ENCODE measurements at places on chromosomes 3 and 15.
A peak's percentile ranks its signal among the peaks of the same experiment; 100 is the strongest.

DNA sequence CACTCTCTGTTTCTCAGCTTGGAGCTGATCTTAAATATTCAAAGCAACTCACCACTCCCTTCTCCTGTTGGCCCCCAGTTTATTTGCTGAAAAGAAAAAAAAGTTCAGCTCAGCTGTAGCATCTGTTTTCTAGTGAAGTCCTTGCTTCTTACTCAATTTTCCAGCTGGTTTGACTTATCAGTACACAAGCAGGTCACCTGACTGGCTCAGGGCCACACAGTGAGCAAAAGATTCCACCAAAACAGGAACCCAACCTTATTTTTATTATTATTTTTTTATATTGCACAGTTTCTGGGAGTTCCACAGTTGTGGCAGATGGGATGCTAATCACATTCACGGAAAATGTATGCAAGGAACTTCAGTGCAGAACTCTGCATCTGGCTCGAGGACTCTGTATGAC is 390.7 kb upstream of the RGMA start:
- no peak for DNase-seq

DNA sequence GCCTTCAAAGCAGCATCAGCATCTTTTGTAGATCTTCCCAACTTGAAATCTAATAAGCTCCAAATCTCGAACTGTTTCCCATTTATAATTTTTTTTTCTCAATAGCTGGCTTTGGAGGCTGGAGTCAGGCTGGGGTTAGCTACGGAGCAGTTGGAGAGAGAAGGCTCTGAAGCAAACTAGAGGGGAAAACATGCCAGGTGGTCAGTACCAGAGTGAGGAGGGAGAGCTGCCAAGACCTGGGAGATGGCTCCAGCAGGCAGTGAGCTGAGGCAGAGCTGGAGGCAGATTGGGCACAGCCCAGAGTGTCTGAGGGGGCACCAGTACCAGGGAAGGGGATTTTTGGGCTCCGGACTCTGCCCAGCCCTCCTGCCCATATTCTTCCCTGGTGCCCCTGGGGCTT is 311.2 kb downstream of the RPLP1 start:
- DNase-seq: no peak

- peak; percentile 80 for DNase-seq
Observed at GRCh38 chr3:110576960-110577359, 494.7 kb upstream of the NECTIN3 start.

- DNase-seq: no peak
Observed at GRCh38 chr3:138227650-138228049, 40.5 kb downstream of the ARMC8 start.

DNA sequence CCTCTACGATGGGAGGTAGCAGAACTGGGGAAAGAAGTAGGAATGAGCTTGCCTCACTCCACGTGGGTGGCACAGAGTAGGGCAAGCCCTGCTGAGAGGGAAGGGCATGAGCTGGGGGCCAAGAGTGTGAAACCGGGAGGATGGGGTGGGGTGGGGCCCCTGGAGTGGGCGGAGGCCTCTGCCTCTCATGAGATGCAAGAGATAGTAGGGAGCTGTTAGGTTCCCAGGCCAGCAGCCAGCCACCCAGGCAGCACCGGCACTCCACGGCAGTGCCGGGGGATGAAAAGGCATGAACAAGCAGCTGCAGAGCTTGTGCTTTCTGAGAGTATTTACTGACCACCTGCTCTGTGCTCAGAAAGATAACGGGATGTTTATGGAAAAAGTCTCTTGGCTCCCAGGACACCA is 24.4 kb upstream of the PLA2G4E start:
- no peak for DNase-seq

GRCh38 chr3:64638981-64639481 is 48.8 kb downstream of the ADAMTS9 start:
- DNase-seq: no peak

DNA sequence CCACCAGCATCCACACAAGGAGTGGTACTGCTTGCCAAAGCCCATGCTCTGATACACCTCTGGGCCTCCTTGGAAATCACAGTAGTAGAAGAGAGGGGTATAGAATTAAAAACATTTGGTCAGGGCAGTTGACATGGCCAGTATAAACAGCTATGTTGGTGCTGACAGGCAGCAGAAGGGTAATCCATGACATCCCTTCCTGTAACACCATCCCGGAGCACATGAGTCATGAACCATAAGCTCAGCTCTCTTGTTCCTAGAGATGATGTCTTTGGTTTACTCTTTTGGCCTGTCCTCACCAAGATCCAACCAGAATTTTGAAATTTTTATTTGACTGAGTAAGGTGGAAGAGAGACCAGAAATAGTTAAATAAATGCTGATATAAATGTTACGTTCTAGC is 132.6 kb upstream of the CTDSPL start:
- no peak for DNase-seq

GRCh38 chr15:80820092-80820491 is 40.9 kb downstream of the CEMIP start:
- DNase-seq: no peak

DNA sequence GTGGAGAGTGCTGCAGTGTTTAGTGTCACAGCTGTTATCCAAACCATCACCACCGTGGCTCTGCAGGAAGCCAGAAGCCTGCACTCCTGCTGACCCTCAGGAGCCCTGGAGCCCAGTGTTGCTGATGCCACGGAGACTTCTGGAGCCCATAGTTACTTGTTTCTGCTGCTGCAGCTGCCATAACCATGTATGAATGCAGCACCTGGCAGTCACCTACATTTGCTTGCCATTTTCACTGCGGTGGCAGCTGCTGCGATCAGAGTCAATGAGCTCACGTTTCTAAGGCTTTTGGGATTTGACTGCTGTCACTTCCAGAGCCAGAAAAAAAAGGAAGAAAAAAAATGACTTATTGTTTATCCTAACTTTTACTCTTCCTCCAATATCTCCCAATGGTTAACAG is 299.2 kb upstream of the THRB start:
- no peak for DNase-seq

DNA sequence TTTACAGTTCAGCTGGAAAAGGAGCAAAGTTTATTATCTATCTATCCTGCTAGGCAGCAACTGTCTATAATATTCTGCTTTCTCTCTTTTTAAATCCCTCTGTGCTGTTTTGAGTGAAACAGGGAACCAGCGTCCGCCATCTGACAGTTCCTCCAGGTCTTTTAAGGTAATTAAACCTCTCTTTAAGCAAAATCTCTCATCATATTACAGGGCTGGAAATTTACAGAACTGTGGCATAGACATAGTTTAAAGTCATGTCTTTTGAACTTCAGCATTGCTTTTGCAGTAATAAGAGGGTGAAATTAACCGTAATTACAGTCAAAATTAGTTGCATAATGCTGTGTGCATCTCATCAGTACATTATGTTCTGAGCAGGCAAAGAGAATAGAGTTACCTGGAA is 263.4 kb upstream of the KCNMB2 start:
- no peak for DNase-seq
